Fibroblast of skin of back (primary cell): ENCODE measurements at places on chromosomes 2 and 18.

DNA sequence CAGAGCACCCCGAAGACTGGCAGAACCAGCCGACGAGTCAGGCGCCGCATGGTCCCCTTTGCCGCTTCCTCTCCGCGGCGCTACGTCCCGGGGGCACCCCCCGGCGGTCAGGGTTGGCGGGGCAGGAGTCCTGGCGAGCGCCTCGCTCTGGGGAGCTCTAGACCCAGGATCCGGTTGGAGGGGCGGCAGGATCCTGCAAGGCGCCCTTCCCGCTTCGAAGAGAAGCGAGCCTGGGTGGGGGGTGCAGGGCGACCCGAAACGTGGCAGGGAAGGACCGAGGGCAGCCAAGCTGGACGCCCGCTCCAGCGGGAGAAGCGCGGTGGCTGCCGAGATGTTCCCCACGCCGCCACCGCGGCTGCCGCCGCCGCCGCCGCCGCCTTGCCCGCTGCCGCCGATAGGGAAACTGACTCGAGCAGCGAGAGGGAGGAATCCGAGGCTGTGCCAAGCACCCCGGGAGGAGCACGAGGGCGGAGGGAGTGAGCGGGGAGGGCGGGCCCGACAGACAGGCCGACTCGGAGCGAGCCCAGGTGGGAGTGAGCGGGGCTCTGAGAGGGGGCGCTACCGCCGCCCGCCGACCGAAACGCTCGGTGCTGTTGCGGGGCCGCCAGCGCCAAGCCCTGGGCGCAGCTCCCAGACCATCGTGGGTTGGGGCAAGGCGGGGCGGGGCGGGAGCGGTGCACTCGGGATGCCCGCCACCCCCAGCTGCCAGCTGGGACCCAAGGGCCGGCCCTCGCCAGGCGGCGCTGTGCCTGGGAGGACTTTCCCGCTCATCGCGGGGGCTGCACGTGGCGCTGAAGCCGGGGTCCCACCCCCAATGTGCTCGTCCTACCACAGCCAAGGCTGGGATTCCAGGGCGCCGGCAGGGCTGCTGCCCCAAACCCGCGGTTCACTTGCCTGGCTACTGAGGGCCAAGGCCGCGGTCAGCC is at the start of gene GALNT14:
Gene GALNT14 (minus strand): TSS at position 404 of the 926 bp plus-strand sequence. CDS start 354 bp downstream, at position 50.
- peak; percentile 69 for DNase-seq

- no peak for DNase-seq
Observed at GRCh38 chr2:194745557-194746146, 911.4 kb upstream of the SLC39A10 start.

- DNase-seq = no peak
Observed at GRCh38 chr2:128533101-128533500, 214.4 kb upstream of the HS6ST1 start.

DNA sequence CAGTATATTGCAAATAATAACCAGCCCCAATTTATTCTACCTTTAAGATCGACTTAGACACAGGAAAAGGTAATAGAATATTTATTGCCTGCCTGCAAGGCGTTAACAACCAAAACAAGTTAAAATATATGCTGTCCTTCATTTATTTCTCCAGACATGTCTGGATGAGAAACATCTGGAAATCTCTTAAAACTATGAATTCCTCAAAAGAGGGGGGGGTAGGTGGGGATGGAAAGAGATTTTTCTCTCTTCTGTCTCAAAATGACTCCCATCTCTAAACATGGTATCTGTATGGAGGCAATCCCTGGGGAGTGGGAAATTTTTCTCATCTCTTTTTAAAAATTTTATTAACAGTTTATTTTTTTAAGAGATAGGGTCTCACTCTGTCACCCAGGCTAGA is 113.0 kb downstream of the CDH2 start:
- DNase-seq = peak; percentile 62

- no peak for DNase-seq
Observed at GRCh38 chr18:25052511-25052921, 299.4 kb downstream of the ZNF521 start.

- no peak for DNase-seq
Observed at GRCh38 chr2:222535477-222535876, 111.1 kb downstream of the SGPP2 start.

DNA sequence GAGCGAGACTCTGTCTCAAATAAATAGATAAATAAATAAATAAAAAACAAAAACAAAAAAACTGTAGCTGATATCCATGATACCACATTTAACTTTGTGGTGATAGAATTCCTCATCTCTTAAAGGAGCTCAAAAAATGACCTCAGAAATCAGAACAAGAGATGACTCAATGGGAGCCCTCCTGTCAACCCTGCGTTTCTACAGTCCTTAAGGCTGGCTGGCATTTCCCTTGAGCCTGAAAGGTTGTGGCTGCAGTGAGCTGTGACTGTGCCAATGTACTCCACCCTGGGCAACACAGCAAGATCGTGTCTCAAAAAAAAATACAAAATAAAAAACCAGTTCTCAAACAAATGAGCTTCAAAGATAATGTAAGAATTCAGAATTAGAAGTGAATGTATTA is 40.4 kb downstream of the CHST9 start:
- DNase-seq = no peak

GRCh38 chr18:50878345-50879301 is at the start of gene ME2:
Gene ME2 (plus strand): TSS chr18:50879118. CDS start chr18:50895821, 16,703 bp downstream.
- peak; percentile 87 for DNase-seq

- DNase-seq = no peak
Observed at GRCh38 chr18:47644896-47645295, 285.6 kb downstream of the SMAD2 start.

- no peak for DNase-seq
Observed at GRCh38 chr2:3434654-3435053, 55.2 kb downstream of the TRAPPC12 start.

DNA sequence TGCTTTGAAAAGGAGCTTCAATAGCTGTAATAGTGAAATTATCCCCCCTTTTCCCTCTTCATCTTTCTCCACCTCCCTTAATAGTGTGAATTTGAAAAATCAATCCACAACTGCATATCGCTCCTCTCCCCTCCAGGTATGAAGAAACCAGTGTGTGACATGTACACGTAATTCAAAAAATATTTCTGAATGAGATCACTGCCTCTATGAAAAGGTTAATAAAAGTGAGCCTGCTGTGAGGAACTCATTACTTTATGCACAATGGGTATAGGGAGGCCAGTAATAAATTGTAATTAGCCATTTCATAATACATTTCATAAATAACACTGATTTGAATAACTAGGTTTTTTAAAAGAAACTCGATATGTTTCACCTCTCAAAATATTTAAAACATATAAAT is 209.0 kb upstream of the KYNU start:
- DNase-seq = no peak

DNA sequence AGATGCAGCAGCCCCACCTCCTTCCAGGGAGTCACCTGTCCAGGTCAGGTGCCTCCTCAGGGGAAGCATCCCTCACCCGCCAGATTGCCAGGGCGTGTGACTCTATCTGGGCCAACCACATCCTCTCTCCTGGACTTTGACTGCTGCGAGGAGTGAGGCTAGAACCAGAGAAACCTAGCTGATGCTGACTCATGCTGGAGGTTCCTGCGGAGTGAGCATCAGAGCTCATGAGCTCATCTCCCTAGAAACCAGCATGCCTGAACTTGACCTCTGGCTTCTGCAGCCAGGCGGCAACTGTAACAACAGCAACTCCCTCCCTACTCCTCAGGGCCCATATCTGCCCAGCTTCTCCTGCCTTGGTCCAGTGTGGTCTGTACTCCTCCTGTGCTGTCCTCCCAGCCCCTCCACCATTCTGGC is 28.3 kb upstream of the NT5DC4 start:
- peak; percentile 89 for DNase-seq

GRCh38 chr2:233489666-233490065 is 76.9 kb downstream of the USP40 start:
- DNase-seq = no peak

DNA sequence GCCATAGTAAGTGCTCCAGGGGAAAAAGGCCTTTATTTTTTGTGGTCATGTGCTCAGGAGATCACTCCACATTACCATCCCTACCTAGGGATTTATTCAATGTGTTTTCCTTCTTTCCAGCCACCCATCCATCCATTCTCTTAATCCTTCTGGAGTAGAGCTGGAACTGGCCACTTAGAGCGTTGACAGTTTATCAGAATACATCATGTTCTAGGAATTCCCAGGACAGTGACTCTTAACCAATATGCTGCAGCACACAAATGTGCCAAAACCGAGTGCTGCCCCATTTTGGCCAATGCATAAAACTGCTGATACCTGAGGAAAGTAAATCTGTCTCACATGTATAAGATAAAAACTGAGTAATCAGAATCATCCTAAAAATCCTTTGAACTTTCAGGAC is 63.7 kb downstream of the FARSB start:
- DNase-seq = no peak

DNA sequence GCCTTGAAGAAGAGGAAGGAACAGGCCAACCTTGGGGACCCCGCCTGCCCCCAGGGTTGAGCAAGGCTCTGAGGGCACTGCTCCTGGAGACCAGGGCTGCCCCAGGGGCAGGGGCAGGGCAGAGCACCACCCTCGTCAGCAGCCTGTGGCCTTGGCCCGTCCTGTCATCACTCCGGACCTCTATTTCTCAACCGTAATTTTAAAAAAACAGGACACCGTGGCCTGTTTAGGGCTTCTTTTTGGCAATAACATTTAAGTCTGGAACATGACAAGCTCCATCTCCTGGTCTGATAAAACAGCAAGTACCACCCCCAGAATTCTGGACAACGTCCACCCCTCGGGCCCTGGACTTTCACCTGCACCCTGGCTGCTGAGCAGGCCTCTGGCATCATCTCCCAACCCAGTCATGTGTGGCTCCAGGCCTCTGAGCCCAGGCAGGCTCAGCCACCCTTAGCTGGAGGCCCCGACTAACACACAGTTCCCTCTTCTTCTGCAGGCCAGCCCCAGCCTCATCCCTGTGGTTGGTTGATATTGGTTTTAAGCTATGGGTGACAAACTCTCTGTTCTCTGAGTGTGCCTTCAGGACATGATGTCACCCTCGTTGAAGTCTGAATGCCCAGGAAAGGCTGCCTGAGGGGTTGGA is 22.6 kb upstream of the ID2 start:
- no peak for DNase-seq

GRCh38 chr2:97926946-97927345 is 68.8 kb downstream of the TMEM131 start:
- DNase-seq = no peak

DNA sequence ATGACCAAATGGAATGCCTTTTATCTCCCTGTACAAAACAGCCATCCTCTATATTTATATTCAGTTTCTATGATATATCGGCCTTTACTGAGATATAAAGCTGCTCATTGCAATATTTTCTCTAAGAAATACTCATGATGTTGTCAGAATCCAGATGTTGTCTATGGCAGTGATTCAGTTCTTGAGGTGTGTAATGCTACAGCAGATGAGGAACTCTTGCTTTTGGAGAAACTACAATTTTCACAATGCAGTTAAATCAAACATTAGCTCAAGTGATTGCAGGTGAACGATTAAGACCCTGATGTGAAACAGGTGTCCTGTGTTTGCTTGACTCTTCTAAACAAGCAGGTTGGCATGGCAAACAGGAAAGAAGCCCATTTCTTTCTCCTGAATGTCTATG is 256.2 kb upstream of the CDH20 start:
- no peak for DNase-seq

GRCh38 chr2:68715353-68716041 is 19.1 kb upstream of the ARHGAP25 start:
- peak; percentile 34 for DNase-seq

DNA sequence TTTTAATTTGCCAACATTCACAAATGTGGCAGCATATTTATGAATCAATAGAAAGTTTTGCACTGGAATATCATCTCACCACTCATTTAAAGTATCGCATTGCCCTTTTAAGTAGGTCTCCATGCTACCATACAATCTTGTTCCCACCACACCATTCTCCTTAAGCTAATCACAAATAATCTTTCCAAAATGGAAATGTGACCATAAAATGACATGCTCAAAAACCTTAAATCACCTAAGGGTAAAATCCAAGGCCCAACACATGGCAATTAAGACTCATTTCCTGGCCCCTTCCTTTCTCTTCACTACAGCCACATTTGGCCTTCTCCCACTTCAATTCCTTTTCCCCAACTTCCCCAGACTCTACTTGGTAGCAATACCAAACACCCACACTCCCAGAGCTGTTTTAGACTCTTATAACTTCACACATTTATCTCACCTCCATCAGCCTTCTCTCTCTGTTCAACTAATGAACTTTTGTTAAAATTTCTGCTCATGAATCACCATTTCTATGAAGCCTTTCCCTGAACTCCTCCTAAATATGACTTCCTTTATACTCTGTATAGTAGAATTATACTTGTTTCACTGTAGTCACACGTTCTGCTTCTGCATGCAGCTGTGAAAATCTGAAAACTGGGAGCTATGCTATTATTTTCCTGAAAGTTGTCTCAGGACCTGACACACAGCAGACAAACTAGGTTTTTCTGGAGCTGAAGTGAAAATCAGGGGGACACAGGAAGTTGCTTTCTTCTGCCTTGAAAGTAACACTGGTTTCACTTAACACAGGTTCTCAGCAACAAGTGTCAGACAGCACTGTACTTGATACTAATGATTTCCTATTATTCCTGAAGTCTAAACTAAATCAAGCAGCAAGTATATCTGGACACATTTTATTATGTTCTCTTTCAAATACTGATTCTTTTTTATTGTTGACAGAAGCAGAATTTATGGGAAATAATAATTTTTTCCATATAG is 303.9 kb downstream of the ZEB2 start:
- DNase-seq = no peak

- DNase-seq = no peak
Observed at GRCh38 chr18:76350134-76351025, 144.7 kb downstream of the ZNF516 start.

- no peak for DNase-seq
Observed at GRCh38 chr2:108820482-108820881, 33.9 kb downstream of the CCDC138 start.
